Activated CD4-positive, CD25-positive, alpha-beta regulatory T cell treated with anti-CD3 and anti-CD28 coated beads, Interleukin-2, amount 50 U/mL, for 24 hours (primary cell): ENCODE measurements at places on chromosomes 16 and 17.
A peak's percentile ranks its signal among the peaks of the same experiment; 100 is the strongest.

GRCh38 chr17:73938706-73939105 lies 264.8 kb upstream of the RPL38 start:
- no peak for ATAC-seq

DNA sequence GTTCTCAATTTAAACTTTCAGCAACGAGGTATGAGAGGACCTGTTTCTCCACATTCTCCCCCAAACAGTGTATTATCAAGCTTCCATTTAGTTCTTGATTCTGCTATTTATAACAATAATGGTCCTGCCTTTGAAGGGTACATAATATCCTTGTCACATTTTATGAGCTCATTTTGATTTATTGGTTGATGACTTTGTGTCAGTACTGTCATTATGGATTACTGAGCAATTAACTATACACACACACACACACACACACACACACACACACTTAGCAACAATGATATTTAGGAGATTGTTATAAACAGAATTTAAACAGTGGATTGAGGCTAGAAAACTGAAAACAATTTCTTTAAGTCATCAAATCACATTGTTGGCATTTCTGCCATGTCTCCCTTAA lies 7.0 kb downstream of the TMIGD1 start:
- ATAC-seq, result no peak

DNA sequence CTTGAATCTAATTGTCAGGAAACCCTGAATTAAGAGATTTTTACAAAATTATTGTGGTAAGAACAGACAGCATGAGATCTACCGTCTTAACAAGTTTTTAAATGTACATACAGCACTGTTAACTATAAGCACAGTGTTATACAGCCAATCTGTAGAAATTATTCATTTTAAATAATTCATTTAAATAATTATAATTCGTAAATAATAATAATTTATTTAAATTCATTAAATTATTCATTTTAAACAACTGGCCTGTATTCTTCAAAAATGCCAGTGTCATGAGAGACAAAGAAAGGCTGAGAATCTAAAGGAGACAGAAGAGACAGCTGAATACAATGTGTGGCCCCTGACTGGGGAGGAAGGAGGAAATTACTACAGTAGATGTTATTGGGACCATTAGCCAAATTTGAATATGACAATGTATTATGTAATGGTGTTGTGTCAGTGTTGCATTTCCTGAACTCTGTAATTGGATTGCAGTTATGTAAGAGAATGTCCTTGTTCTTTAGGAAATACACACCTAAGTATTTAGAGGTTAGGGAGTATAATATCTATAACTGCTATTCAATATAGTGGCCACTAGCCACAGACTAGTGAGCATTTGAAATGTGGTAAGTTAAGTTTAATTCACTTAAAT lies 2.3 kb downstream of the RSAD1 start:
- no peak for ATAC-seq

- no peak for ATAC-seq
These were observed 134.9 kb downstream of the MSI2 start for GRCh38 chr17:57391076-57391825.

GRCh38 chr16:66617728-66618127 lies 13.2 kb downstream of the CMTM3 start:
- no peak for ATAC-seq

GRCh38 chr16:354971-355461 lies 2.5 kb upstream of the AXIN1 start:
- no peak for ATAC-seq

- ATAC-seq, result peak; percentile 62
These were observed 344.9 kb downstream of the CPPED1 start for GRCh38 chr16:12458591-12459358.

DNA sequence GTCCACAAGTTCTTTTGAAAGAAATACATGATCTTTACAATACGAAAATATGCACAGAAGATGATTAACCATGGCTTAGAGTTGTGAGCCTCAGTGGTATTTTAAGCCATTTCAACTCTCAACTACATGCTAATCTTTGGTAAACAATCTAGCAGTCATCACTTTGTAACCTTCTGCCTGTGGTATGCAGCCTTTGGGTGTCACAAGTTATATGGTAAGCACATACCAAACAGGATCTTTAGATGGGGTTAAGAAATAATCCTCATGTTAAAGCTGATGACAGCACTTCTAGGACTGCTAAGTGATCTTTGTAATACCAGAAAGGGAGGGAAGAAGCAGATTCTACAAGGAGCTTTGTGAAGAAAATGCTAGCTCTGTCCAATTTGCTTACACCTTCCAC lies 74.3 kb downstream of the CA4 start:
- ATAC-seq, result no peak

DNA sequence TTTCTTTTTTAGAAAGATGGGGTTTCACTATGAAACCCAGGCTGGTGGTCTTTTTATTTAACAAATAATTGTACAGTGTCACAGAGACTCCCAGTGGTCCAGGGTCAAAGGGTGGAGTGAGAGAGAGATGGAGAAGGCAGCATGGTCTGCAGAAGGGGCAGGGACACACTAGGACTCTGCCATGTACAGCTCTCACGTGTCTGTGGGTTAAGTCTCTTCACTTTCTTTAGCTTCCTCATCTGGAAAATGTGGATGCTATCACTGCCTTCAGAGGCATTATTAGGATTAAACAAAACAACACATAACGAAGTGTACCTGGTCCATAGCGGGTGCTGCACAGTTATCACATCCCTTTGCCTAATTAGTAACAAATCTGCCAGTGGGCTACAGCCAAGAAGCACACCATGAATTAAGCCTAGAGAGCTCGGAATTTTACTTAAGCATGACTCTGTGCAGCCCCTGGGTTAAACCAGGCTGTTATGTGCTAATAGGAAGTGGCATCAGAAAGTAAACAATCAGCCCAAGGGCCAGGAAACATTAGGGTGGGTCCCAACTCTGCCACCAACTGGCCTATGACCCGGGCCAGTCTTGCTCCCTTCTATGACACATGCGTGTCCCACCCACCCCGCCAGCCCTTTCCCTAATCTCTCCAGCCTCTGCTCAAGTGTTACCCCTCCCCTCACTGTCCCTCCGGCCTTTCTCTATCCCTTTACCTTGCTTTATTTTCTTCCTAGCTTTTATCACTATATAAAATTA lies 13.9 kb downstream of the TOP3A start:
- no peak for ATAC-seq
